ENCODE measurements at places on chromosomes 7 and 10.

- DNase-seq = no peak
Observed at GRCh38 chr7:23454881-23455526, 15.3 kb downstream of the IGF2BP3 start.

DNA sequence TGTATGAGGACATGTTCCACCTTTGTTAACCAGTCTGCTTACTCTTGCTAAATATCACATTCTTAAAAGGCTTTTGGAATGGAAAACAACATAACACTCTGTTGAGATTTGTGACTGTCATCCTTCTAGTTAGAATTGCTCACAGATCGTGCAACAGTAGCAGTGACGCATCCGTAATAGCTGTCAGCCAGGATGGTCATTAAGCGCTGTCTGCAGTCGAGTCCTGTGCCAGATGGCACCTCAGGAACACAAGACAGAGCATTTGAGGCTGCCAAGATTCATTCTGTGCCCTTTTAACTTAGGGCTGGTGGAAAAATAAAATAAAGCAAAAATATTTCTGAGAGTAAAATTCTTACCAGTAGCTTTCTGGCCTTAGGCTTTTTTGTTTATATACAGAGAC is 348.6 kb downstream of the ANKRD7 start:
- DNase-seq = no peak

GRCh38 chr10:7483848-7484247 is 73.0 kb upstream of the SFMBT2 start:
- DNase-seq = no peak

DNA sequence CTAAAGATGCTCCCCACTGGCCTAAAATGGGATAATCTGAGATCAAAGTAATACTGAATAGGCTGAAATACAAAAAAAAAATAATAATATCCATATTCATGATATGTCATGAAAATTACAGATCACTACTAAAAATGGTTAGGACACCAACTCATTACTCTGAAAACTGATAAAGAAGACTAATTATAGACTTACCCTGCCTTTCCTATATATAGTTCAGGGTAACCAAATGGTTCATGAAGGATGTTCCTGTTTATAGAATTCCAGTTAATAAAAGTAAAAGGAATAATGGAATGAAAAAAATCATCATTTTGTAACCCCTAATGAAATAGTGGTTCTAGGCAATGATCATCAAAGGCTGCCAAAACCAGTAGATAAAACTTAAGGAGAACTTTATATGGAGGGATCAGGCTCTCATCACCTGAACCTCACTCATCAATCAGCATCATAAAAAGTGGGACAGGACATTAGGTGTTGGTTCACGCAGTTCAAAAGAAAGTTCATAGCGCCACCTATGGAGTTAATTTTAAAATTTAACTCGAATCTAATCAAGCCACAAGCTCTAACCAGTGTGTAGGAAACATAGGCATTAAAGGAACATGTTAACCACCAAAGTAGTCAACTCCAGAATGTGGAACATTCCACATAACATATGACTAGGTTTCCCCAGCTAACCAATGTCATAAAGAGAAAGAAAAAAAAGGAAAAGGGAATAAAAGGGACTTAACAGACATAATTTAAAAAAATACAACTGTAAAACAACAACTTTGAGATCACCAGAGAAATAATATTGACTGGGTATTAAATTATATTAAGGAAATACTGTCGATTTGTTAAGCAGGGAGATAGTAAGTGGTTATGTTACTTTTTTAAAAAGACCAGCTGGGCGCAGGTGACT is 35.7 kb downstream of the P4HA1 start:
- no peak for DNase-seq

DNA sequence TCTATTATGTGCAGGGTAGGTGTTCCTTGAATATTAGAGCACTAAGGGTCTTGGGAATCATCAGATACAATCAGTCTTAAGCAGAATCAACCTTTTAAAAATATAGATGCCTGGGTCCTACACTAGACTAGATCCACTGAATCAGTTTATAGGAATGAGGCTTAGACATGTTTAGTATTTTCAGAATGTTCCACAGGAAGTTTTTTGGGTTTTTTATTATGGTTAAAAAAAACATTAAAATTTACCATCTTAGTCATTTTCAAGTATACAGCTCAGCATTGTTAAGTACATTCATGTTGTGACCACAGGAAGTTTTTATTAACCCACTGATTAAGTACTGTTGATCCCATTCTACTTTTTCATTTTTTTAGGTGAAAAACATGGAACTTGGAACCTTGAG is 135.7 kb downstream of the LCOR start:
- DNase-seq = no peak

GRCh38 chr7:139035586-139036353 is at the start of gene ZC3HAV1L:
Gene ZC3HAV1L (minus strand): TSS chr7:139036042. CDS start chr7:139036017, 25 bp downstream.
- no peak for DNase-seq

- DNase-seq = no peak
Observed at GRCh38 chr10:1268831-1269230, 212.6 kb downstream of the WDR37 start.

DNA sequence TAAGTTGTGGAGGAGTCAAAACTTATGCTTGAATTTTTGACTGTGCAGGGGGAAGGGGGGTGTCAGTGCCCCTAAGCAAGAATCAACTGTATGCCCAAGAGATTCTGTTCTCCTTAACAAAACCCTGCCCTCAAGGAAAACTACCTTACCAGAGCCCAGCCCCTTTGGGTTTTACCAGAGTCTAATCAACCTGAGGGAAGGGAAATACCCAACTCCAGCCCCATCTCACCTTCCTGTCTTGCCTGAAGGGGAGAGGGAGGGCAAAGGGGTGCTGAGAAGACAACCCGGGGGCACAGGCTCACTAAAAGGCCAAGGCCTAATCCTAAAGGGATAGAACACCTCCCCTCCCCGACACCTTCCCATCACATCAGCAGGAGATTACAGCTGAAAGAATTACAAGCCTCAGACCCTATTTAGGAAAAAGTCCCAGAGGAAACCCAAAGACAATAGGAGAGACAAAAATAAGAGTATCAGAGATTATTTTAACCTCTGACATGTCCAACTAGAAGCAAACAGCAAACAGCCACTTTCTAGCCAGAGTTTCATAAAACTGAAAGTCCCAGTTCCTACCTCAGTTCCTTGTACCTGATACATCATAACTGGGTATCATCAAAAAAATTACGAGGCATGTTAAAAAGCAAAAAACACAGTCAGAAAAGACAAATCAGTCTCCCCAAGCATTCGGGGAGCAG is 26.8 kb upstream of the C7orf33 start:
- DNase-seq = no peak

GRCh38 chr10:6141296-6142151 is 52.7 kb downstream of the RBM17 start:
- no peak for DNase-seq

GRCh38 chr7:8514781-8515519 is 81.5 kb downstream of the NXPH1 start:
- no peak for DNase-seq

- no peak for DNase-seq
Observed at GRCh38 chr7:25597946-25598345, 369.7 kb upstream of the NPVF start.

DNA sequence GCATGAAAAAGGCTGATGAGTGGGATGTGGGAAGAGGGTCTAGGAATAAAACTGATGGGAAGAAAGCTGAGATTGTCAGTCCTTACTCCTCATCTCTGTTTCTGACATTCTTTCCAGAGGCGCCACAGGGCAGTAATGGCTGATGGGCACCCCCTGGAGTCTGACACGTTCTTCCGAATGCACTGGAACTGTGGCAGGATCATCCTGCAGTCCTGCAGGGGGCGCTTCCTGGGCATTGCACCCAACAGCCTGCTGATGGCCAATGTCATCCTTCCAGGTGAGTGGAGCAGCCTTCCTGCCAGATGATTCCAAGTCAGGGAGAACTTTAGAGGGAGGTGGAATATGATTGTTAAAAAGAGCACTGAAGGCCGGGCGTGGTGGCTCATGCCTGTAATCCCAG is 4.8 kb downstream of the FSCN3 start:
- no peak for DNase-seq

DNA sequence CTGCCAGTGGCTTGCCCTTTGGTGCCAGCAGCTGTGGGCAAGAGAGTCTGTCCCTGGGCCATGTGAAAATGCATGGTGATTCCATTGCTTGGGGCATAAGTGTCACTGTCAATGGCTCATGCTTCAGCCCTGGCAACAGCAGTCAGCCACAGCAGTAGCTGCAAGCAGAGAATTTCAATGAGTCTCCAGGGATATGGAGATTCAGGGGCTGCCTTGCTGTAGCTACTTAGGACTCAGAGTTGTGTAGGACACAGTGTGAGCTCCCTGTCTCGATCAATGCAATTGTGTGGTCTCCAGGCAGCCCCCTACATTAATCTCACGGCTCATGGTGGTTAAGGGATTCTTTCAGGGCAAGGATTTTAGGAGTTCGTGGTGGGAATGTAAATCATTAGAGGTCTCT is 126.3 kb upstream of the STARD3NL start:
- no peak for DNase-seq

GRCh38 chr10:87659571-87660483 is at the start of gene PAPSS2:
Gene PAPSS2 (plus strand): TSS chr10:87659878. CDS start chr10:87659982, 104 bp downstream.
- DNase-seq = no peak

DNA sequence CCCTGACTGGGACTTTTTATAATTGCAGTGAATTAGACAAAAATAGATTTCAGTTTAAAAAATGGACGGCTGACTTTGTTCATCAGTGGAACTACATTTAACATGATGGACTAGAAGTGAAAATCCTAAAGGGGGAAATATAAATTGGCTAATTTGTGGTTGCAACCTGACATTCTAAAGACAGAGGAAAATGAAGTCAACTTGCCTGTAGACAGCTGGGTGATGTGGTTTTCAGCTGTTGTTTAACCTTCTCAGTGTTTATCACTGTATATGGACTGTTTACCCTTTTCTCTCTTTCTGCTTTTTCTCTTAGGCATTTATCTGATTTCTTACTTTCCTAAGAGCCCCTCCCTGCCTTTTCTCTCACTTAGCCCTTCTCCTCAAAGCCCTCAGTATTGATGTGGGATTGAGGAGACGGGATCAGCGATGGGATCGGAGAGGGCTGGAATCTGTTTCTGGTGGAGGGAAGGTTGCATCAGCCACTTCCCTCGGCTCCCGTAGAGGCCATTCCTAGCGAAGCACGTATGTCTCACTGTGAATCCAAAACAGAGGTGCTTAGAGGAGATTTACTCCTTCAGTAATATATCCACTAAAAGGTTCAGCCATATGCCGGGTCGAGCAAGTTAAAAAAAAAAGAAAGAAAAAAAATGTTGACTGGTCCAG is 109.0 kb upstream of the KLF6 start:
- no peak for DNase-seq
